ENCODE measurements at places on chromosomes 12 and 14.
A peak's percentile ranks its signal among the peaks of the same experiment; 100 is the strongest.

- no peak for DNase-seq
Measured at GRCh38 chr12:87939182-87939581, 90.0 kb downstream of the C12orf50 start.

- DNase-seq = no peak
Measured at GRCh38 chr12:131012279-131013069, 58.8 kb downstream of the ADGRD1 start.

- no peak for DNase-seq
Measured at GRCh38 chr14:76769636-76770292, 8.5 kb downstream of the VASH1 start.

- no peak for DNase-seq
Measured at GRCh38 chr12:84924981-84925380, 12.4 kb upstream of the SLC6A15 start.

DNA sequence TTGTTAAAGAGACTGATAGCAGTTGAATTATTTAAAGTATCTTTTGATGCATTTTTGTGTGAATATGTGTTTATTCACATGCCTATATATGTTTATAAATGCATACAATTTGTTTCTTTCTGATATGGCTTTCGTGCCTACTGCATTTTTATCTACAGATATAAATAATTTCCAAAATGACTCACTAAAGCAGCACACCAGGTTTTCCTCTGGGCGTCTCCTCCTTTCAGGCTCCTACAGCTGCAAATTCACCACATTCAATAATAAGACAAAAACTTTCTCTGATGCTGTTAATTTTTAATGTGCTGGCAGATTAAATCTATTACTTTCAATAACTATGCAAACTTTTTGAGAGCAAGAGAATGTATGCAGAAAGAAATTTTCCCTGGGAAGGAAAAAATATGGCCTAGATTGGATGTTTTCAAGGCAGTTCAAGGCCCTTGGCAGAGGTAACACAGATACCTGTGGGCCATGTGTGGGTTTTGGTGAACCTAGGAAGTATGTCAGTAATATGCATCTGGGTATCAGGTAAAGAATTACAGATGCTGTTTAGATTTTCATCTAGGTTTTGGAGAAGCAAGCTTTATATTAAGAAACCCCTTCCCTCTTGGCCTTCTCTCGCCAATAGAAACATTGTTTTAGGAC lies 381.8 kb downstream of the EGLN3 start:
- no peak for DNase-seq

DNA sequence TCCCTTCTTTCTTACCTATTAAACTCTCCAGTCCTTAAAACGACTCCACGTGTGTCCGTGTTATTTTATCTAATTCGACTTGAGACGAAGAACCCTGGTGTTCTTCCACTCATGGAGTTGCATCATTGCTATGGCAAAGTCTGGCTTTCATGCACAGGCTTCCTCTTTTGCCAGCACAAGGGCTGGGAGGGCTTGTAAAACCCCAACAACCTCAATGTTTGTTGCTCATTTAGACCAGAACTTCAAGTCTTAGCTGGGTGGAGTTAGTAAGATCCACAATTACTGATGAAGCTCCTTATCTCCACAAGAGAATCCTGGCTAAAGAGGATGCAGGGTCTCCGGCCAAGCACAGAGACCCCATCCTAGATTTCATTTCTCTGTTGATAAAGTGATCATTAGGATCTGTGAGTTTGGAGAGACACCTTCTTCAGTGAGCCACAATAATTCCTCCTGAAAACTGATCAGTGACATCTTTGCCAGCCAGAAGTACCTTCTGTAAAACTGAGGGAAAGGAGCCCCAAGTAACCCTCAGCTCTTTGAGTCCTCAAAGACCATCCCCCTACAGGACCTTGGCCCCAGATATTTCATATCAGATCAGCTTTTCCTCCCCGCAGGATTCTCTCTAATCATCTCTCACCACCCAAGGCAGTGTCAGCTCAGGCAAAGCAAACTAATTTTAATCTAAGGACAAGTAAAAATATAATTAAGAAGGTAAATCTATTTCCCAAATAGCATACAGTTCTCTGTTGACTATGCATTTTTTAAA lies 514.6 kb downstream of the FUT8 start:
- no peak for DNase-seq

- peak; percentile 44 for DNase-seq
Measured at GRCh38 chr12:108768591-108769500, 37.5 kb upstream of the CORO1C start.

- no peak for DNase-seq
Measured at GRCh38 chr12:62268956-62269355, 8.8 kb downstream of the USP15 start.

DNA sequence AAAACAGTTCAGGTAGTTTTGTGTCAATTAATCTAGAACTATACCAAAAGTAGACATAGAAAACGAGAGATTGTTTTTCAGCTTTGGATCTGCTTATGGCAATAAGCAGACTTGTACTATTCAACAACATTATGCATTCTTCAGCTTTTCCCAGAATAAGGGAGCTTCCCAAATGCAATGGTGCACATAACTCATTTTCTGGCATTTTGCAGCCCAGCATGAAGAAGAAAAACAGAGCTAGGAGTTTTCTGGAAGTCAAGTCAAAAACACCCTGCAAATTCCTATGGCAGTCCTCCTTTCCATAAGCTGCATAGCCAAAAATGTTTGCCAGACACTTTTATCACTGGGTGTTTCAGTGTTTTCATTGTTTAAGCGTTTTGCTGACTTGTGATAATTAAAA lies 314.7 kb downstream of the NAV3 start:
- no peak for DNase-seq

- DNase-seq = no peak
Measured at GRCh38 chr12:75481774-75482173, 1.2 kb downstream of the GLIPR1 start.

GRCh38 chr14:50836515-50836914 lies 5.6 kb upstream of the NIN start:
- DNase-seq = no peak

GRCh38 chr12:39372929-39373328 lies 70.0 kb downstream of the KIF21A start:
- no peak for DNase-seq

DNA sequence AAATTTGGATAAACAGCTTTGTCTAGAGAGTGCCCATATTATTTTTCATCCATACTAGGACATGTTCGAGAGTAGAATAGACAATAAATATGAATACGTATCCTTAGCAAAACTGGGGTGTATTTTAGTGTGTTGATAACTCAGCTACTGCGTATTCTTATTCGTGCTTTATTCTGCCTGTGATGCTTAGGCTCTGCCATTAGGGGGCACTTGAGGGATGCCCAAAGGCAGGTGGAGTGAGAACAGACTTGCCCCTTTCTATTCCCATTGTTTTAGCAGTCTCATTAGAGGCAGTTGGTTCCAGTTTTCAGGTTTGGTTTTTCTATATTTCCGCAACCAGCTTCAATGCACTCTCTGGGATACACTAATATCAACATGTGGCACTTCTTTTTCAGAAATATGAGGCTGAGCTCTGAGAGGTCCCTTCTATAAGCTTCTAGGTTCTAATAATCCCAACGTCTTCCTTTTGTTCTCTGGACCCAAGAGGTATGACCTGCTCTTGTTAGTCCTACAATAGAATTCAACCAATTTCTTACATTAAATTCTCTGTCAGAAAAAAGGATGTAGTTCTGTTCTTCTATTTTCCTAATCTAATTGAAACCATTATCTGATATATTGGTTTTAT lies 985.7 kb upstream of the FBXO33 start:
- no peak for DNase-seq

GRCh38 chr12:100020370-100020769 lies 35.6 kb upstream of the ANKS1B start:
- no peak for DNase-seq
